ENCODE measurements at places on chromosomes 2 and 18. TPM values are rescaled to one million over a fixed set of nuclear protein-coding genes. Genes with fewer than 3 reads are reported as not detected.

GRCh38 chr2:232586943-232587505, 36.5 kb downstream of the EIF4E2 start:
- DNase-seq = no peak

GRCh38 chr2:3223080-3223923, 154.3 kb downstream of the EIPR1 start:
- DNase-seq = no peak

DNA sequence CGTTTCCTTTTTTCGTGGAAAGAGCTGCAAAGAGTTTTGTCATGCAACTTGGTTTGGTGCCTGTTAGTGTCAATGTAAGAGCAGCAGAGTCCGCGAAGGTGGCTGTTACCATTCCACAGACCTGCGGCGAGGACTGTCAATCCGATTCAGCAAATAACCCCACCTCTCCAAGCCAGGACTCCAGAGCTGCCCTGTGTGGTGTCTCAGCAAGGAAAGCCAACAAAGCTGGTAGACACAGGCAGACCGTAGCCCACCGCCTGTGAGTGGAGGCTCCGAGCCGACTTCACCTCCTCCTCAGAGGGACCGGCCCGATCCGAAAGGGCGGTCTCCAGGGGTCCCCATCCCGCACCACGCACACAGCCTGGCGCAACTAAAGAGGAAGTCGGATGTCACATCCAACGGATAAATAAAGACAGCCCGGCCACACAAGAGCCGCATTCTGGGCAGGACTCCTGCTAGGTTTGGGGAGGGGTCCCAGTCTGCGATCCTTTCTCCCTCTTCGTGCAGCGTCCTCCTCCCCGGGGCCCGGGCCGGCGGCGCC, 819 bp downstream of the ANKRD44 start:
- DNase-seq = peak; percentile 63

DNA sequence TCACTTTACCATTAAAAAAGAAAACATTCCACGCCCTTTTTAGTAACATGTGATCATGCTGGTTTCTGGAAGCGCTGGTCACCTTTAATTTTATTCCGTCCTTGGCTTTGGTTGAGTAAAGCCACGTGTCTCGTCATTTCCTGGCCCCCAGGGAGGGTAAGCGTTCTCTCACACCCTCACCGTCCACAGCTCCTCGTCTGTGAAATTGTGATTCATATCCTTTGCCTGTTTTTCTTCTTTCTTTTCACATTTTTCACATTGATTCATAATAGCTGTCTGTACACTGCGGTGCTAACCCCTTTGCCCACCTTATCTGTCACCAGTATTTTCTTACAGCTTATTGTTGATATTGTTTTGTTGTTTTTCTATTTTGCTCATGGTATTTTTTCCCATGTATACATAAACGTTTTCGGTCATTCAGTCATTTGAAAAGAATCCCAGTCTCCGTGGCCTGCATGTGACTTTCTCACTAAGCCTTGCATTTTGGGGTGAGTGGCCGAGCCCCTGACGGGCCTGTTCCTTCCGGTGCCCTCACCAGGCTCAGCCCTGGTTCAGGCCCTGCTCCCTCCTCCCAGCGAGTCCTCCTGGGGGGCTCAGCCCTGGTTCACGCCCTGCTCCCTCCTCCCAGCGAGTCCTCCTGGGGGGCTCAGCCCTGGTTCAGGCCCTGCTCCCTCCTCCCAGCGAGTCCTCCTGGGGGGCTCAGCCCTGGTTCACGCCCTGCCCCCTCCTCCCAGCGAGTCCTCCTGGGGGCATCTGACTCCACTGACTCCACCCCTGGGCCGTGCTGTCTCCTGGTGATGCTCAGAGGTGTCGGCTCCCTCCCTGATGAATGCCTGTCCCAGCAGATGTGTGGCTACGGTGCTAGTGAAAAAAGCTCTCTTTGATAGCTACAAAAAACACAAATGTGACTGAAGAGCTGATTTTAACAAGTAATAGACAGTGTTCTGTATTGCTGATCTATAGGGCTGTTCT, 249.7 kb upstream of the PXDN start:
- DNase-seq = no peak

- DNase-seq = no peak
Measured at GRCh38 chr18:24736662-24737330, 276.4 kb downstream of the HRH4 start.

- peak; percentile 38 for DNase-seq
Measured at GRCh38 chr2:62458206-62458641, 47.8 kb downstream of the TMEM17 start.

DNA sequence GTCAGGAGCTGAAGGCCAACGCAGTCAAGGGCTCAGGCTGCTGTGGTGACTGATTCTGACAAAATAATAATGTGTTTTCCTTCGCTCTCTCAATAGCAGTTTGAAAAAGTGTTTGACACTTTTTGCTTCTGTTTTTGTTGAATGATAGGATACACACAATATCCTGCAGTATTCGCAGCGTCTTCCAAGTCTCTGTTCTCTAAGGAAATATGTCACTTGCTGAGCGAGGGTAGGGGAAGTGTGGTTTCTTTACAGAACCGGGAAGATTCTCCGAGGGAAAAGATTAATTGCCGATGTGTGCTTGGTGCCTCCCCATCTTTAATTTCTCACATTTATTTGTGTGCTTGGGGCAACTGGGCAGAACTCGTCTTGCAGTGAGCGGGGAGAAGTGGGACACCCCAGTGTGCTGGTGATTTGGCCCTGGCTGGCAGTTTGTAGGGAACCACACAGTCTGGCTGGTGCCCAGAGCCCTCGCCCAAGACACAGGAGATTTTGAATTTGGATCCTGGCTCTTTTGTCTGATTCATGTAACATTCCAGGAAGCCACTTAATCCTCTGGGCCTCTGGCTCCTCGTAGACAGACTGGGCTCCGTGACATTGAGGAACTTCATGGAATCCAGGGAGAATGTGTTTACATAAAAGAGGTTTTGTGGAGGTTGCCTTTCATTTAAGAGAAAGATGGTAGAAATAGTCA, 169.4 kb downstream of the LDLRAD4 start:
- DNase-seq = peak; percentile 20

- DNase-seq = no peak
Measured at GRCh38 chr2:157835006-157835405, 41.1 kb downstream of the ACVR1 start.

DNA sequence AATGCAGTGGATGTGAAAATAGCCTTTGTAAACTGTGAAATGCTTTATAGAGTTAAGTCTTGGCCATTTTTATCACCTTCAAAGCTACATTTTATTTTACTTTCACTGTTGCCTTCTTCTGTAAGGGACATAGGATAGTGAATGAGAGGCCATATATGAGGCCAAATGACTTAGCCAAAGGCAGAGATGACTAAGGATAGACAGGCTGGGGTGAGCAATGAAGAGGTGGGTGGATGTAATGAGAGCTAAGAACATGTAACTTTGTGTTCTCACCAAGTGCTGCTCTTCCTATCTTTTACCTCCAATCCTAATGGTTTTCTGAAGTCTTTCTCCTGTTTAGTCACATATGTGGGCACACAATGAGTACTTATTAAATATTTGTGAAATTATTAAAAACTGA, 101.9 kb downstream of the MBD5 start:
- no peak for DNase-seq

DNA sequence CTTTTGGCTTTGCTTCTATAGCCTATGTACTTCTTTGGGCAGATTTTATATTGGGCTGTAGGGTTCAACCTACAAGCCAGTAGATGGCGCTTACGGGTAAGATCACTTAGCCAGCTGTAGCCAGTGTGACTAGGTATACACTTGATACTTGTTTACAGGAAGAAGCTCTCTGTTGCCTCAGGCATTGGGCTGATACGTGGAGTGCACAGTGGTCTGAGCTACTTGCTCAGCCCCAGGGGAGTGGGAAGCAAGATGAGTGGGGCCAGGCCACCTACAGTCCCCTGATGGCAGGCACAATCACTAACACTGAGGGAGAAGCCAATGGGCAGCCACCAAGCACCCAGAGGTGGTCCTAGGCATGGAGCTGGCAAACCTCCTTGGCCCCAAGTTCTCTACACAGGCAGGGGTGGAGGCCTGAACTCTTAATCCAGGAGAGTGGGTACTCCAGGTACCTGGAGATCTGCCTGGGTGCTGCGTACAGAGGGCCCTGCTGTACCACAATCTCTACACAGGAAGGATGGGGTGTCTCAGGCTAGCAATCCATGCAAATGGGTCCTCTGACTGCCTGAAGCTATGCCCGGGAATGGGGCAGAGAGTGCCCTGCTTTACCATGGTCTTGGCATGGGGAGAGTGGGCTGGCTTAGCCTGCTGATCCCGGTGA, 122.2 kb downstream of the NCOA1 start:
- DNase-seq = no peak

DNA sequence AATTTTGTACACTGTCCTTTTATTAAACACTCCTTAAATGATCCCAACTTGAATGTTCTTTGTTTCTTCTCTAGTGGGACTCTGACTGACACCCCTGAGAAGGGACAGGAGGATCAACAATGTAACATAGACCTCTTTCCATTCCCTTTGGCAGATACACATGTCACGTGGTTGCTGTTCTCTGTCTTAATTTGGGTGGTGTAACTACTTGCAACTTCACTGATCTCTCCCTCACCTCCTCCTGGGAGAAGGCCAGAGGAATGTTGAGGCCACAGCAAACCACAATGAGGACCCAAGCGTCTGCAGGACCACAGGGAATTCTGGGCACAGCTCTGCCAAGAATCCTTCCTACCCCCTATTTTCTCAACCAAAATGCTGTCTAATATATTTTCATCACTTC, 205.6 kb downstream of the RTP5 start:
- no peak for DNase-seq

- no peak for DNase-seq
Measured at GRCh38 chr2:46508759-46509158, 29.4 kb downstream of the TMEM247 start.

Gene UNC80
- 0.04 TPM for polyA plus RNA-seq

Gene BCL11A
- polyA plus RNA-seq = 1.4 TPM

Gene CNOT11
- polyA plus RNA-seq = 28.4 TPM

Gene SLC23A3
- polyA plus RNA-seq = 10.9 TPM

Gene ITPRIPL1
- polyA plus RNA-seq = 0.73 TPM

Gene C2orf80
- polyA plus RNA-seq = not detected

Gene LONRF2
- 1.1 TPM for polyA plus RNA-seq
